ENCODE measurements at places on chromosomes 3 and 15.

DNA sequence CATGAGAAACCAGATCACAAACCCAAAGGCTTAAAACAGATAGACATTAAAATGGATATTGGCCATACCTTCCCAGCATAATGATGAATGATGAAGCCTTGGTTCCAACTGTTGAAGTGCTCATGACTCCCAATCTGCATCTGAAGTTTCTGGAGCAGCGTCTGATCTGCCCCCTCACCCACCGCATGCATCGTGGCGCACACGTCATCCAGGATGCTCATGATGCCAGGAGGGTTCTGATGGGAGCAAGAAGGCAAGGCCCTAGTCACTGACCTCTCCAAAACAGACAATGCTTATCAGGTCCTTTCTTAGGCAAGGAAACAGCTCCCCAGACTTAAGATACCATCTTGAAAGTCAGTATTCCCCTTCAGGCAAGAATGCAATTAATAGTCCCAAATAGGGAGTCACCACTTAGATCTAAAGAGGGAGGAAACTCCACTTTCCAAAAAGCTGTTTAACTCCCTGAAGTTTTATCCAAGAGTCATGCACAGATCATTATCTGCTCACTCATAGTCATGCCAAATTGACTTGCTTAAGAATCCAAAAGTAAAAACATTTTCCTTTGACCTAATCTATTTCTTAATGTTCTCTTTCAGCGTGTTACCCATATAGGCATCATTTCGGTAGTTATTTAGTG is 2.1 kb downstream of the LDHAL6B start:
- DNase-seq, result no peak

- DNase-seq, result no peak
Observed at GRCh38 chr3:48194446-48195071, 6.3 kb upstream of the CDC25A start.

DNA sequence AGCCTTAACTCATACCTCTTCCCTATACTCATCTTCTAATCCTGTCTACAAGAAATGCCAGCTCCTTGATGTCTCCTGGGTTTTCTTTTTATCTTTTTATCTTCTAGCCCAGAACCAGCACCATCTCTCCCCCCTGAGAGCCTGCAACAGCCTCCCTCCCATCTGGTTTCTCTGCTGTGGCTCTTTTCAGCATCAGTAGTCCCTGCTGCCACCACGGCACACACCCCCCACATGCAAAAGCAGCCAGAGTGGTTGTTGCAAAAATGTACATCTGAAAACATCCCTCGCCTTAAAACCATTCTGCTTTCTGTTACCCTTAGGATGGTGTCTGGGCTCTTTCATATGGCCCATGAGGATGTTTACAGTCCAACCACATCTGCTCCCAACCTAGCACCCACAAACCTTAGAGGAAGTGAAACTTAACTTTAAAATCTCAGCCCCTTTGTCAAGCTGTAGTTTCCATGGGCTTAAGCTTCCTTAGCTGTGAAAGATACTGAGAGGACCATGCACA is 775 bp downstream of the TTC21A start:
- DNase-seq, result no peak

DNA sequence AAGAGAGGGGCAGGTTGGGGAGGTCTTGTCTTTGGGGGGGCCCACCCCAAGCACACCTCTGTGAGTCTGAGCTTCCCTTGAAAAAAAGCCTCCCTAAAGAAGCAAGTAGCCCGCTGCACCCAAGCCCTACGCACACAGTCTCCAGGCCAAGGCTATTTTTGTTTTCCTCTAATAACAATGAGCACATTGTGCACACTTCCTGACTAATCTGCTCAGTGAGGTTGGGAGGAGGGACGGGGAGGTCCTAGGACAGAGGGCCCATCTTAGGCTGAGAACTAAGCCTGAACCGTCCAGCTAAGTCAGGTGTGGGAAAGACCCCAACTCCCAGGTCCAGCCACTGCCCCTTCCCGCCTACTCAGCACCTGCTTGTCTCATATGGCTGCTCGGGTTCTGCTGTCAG is 87.2 kb downstream of the HMG20A start:
- DNase-seq, result no peak

- no peak for DNase-seq
Observed at GRCh38 chr15:65918357-65918920, 49.1 kb downstream of the RAB11A start.

Data from activated CD4-positive, alpha-beta T cell treated with anti-CD3 and anti-CD28 coated beads for 4 hours (primary cell).